ENCODE measurements at places on chromosomes 4 and X. TPM values are rescaled to one million over a fixed set of nuclear protein-coding genes. Genes with fewer than 3 reads are reported as not detected.

GRCh38 chrX:48890934-48891401 is 6.6 kb downstream of the TIMM17B start:
- H3K36me3 ChIP-seq: no peaks in the 10 kb centered on the region
- peak overlapping the region; percentile 41 for H3K27ac ChIP-seq
- H3K4me3 ChIP-seq: peak overlapping the region; percentile 73
- H3K4me1 ChIP-seq: no peaks in the 10 kb centered on the region
- H3K27me3 ChIP-seq: no peaks in the 10 kb centered on the region

GRCh38 chr4:53432528-53433424 is 55.3 kb downstream of the FIP1L1 start:
- no peaks in the 10 kb centered on the region for H3K4me1 ChIP-seq
- no peaks in the 10 kb centered on the region for H3K27me3 ChIP-seq
- no peak for DNase-seq
- H3K36me3 ChIP-seq: no peaks in the 10 kb centered on the region

DNA sequence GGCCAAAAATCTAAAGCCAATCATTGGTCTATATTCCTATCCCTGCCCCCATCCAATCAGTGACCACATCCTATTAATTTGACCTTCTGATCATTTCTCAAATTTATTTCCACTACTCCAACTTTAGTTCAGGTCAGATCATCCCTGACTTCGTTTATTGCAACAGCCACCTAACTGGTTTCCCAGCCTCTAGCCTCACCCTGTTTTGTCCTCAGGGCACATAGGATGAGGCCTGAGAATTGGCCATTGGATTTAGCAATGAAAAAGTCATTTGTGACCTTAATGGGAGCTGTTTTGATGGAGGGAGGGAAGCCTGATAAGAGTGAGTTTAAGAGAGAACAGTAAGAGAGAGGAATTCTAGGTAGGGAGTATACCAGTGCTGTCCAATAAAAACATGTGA is 155.0 kb downstream of the AMMECR1 start:
- H3K4me3 ChIP-seq: no peak overlapping the region
- H3K4me1 ChIP-seq: peaks cover 1% of the 10 kb centered on the region
- no peaks in the 10 kb centered on the region for H3K27me3 ChIP-seq
- DNase-seq: no peak
- no peak overlapping the region for H3K27ac ChIP-seq

Gene ADGRG2
- total RNA-seq: 1.4 TPM

DNA sequence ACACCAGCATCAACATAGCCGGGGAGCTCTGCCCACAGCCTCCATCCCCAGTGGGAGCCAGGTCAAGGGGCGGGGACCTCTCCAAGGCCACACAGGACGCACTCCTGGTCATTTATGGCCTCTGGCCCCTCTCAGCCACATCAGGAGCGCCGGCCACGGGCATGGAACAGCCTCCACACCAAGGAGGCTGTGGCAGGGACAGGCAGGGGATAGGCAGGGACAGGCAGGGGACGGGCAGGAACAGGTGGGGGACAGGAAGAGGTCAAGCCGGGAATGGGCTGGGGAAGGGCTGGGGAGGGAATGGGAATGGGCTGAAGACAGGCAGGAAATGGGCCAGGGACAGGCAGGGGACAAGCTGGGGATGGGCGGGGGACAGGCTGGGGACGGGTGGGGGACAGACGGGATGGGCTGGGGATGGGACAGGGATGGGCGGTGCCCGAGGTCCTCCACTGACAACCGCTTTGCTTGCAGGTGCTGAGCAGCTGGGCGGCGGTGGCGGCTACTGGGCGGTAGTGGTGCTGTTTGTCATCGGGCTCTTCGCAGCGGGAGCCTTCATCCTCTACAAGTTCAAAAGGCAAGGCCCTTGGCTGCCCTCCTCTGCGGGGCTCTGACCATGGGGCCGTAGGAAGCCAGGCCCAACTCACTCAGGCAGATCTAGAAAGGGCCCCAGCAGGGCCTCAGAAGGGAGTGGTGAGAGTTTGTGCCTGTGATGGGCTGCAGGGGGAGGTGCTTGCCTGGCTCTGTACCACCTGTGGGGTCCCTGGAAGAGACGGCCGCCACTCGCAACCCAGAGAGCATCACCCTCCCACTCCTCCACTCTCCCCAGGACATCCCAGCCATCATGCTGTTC is 205.6 kb downstream of the AFAP1 start:
- H3K4me3 ChIP-seq: no peak overlapping the region
- H3K36me3 ChIP-seq: no peaks in the 10 kb centered on the region
- no peaks in the 10 kb centered on the region for H3K4me1 ChIP-seq
- no peak for DNase-seq

Gene PNPLA4
- total RNA-seq: 23.5 TPM

DNA sequence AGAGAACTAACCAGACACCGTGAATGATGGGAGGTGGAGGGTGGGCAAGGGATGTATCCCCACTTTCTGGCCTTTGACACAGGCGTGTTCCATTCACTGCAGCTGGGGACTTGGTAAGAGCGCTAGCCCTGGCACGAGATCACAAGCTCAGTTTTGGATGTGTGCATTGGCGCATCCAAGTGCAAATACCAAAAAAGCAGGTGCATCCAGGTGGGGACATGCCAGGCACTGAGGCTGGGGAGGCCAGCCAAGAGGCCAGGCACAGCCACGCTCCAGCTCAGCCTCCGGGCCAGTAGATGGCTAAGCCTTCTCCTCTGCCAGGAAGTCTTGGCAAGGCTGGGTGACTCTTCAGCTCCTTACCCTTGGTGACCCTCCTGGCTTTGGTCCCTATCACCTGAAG is 4.4 kb upstream of the ZFP92 start:
- H3K4me3 ChIP-seq: no peak overlapping the region
- no peaks in the 10 kb centered on the region for H3K27me3 ChIP-seq
- H3K27ac ChIP-seq: no peak overlapping the region
- peak; percentile 22 for DNase-seq
- no peaks in the 10 kb centered on the region for H3K4me1 ChIP-seq
- no peaks in the 10 kb centered on the region for H3K36me3 ChIP-seq

DNA sequence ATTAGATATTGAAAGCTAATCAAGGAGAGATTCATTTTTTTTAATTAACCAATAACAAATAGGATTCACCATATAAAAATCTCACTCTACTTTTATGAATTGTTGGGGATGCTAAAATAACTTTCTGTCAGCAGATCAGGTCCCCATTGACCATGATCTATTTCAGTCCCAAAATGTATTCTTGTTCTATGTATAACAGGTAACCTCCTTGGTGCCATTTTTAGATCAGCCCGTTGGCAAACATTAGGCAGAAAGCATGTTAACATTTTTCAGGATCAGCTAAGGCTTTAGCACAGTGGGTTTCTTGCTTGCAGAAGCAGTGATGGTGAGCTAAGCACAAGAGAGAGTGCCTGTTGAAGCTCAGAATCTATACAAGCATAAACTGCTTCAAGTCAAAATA is 40.8 kb upstream of the COX7B2 start:
- DNase-seq: no peak
- H3K27ac ChIP-seq: no peak overlapping the region
- H3K36me3 ChIP-seq: no peaks in the 10 kb centered on the region
- H3K27me3 ChIP-seq: no peaks in the 10 kb centered on the region
- H3K4me3 ChIP-seq: no peak overlapping the region
- no peaks in the 10 kb centered on the region for H3K4me1 ChIP-seq

Gene PAGE1
- not detected for total RNA-seq

Gene ETDC
- not detected for total RNA-seq

GRCh38 chrX:39883666-39884065 is 214.1 kb downstream of the BCOR start:
- no peaks in the 10 kb centered on the region for H3K36me3 ChIP-seq
- DNase-seq: no peak
- H3K4me1 ChIP-seq: no peaks in the 10 kb centered on the region

- H3K4me1 ChIP-seq: no peaks in the 10 kb centered on the region
- H3K27ac ChIP-seq: no peak overlapping the region
- DNase-seq: no peak
- H3K27me3 ChIP-seq: no peaks in the 10 kb centered on the region
These were observed 70.5 kb downstream of the TEX13A start for GRCh38 chrX:105150036-105150435.

DNA sequence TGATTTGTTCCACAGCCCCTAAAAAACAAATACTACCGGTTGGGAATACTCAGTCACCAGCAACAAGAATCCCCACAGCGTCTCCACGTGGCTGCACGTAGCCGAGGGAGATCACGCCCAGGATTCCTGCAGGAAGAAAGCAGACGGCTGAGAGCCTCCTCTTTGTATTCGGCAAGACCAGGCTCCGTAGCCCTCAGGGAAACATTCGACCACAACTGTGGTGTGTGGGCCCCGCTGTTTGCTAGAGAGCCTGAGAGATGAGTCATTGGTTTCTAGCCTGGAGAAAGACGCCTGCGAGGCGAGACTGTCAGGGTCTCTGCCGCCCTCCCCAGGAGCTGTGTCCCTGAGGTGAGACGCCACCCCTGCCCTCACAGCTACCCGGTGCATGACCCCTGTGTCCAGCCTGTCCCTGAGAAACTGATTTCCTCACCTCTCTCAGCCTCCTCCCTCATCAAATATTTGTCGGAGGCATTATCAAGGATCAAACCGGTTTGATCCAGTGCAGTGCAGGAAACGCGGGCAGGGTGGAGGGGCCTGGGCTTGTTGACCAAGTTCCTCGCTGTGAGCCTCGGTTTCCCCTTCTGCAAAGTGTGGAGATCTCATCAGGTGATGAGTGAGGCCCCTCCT is 4.7 kb upstream of the S100P start:
- no peaks in the 10 kb centered on the region for H3K27me3 ChIP-seq
- no peak overlapping the region for H3K27ac ChIP-seq
- H3K4me1 ChIP-seq: peaks cover 2% of the 10 kb centered on the region
- DNase-seq: peak; percentile 63
- H3K36me3 ChIP-seq: no peaks in the 10 kb centered on the region
- no peak overlapping the region for H3K4me3 ChIP-seq

GRCh38 chrX:19683358-19683757 is 168.1 kb upstream of the MAP3K15 start:
- DNase-seq: no peak
- H3K4me3 ChIP-seq: no peak overlapping the region
- H3K4me1 ChIP-seq: no peaks in the 10 kb centered on the region
- no peak overlapping the region for H3K27ac ChIP-seq
- H3K36me3 ChIP-seq: no peaks in the 10 kb centered on the region

GRCh38 chrX:63718010-63718694 is 66.9 kb downstream of the ARHGEF9 start:
- no peaks in the 10 kb centered on the region for H3K36me3 ChIP-seq
- no peaks in the 10 kb centered on the region for H3K27me3 ChIP-seq
- H3K27ac ChIP-seq: no peak overlapping the region
- H3K4me3 ChIP-seq: no peak overlapping the region

DNA sequence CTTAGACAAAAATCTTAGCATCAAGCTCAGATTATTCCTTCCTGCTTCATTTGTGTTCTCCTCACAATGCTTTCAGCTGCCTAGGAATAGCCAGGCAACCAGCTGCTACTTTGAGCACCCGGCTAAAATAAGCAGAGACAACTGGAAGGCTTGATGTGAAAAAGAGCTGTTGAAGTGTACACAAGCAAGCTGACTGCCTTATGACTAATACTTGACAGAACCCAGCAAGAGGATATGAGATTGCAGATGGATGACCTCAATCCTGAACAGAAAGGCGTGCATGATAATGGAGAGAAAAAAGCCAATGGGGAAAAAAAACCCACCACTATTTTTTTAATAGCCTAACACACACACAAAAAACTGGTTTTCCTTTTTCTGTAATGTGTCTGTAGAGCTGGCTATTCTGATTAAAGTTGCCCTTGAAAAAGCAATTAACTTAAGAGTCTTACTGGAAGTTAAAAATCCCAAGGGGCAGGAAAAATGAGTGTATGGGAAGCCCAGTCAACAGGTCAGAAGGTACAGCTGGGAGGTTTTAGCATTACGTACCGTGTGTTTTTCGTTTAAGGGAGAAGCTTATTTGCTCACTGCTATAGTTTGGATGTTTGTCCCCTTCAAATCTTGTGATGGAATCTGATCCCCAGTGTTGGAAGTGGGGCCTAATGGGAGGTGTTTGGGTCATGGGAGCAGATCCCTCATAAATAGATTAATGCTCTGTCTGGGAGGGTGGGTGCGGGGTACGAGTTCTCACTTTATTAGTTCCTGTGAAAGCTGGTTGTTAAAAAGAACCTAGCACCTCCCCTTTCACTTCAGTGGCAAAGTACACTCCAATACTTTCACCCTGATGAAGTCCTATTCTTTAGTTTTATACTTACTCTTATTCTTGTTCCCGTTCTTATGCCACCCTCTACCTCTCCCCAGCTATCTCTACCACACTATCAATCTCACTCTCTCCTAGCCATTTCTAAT is 37.1 kb upstream of the HERC6 start:
- H3K4me1 ChIP-seq: no peaks in the 10 kb centered on the region
- peak overlapping the region; percentile 33 for H3K27ac ChIP-seq
- peak; percentile 43 for DNase-seq
- H3K27me3 ChIP-seq: no peaks in the 10 kb centered on the region
- H3K4me3 ChIP-seq: no peak overlapping the region

DNA sequence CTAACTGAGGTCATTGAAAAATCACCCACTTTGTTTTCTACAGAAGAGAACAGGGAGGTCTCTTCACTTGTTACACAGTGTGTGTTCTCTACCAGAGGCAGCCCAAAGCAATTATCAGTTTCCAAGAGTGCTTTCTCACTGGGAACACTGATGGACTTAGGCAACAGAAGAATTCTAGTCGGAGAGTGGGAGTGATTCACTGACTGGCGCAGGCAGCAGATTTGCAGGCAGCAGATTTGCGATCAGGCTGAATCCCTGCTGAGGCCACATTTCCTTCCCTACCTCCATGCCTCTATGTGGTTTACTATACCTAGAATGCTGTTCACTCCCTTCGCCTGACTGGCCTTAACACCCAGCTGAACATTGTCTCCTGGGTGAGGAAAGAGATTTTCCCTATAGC is 6.6 kb downstream of the OCIAD2 start:
- no peak for DNase-seq
- H3K36me3 ChIP-seq: no peaks in the 10 kb centered on the region
- no peak overlapping the region for H3K27ac ChIP-seq
- no peaks in the 10 kb centered on the region for H3K27me3 ChIP-seq
- peaks cover 1% of the 10 kb centered on the region for H3K4me1 ChIP-seq

DNA sequence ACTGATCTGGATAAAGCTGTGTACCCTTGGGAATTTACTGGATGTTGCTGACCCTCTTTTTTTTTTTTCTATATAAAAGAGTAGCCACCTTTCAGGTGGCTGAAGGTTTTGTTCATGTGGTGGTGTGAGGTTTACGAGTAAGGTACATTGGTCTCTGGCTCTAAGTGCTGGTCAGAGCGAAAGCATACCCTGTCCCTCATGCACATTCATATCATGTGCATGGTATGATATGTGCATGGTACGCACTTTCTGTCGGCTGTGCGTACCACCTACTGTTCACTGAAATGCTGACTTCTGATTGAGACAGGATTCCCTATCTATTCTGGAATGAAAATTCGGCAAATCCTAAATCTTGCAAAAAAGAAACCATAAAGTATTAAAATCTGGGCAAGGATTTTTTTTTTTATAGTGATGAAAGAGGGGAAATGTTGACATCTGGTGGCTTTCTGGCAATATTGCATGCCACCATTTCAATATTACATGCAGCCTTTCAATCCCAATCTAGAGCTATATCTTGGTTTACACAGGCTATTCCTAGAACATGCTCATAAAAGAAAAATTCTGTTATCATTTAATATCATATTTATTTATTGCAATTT is 32.8 kb downstream of the FAM149A start:
- H3K27me3 ChIP-seq: no peaks in the 10 kb centered on the region
- H3K27ac ChIP-seq: no peak overlapping the region
- H3K4me1 ChIP-seq: no peaks in the 10 kb centered on the region
- H3K4me3 ChIP-seq: peak overlapping the region; percentile 17

GRCh38 chr4:7389101-7389701 is 45.5 kb downstream of the PSAPL1 start:
- DNase-seq: no peak
- peaks cover 14% of the 10 kb centered on the region for H3K4me1 ChIP-seq
- no peaks in the 10 kb centered on the region for H3K36me3 ChIP-seq
- H3K27ac ChIP-seq: no peak overlapping the region
- H3K4me3 ChIP-seq: no peak overlapping the region

All from ovary (tissue), 10 donors.